AML-193 (cell line): ENCODE measurements at places on chromosomes 5 and 9.

DNA sequence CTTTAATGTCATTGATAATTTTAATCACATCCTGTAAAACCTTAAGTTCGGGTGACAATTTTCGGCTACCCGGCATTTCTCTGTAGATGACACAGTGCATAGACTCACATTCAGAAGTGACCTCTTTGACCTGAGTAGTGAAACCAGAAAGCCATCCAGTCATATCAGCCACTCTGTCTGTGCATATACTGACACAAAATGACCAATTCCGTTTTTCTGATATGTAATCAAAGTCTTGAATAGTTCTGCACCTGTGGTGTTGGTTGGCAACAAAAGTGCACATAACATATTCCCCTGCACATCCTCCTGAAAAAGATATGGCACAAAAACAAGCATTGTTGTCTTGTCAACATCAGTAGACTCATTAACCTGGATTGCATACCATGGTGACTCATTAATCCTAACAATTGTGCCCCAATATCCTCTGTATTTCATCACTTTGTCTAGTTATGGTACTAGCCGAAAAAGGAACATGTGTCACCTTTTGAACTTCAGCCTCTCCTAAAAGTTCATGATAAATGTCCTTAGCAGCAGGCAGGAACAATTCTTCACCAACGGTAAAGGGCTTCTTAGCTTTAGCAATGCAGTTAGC is 4.6 kb upstream of the HNRNPA0 start:
- no peak for DNase-seq

DNA sequence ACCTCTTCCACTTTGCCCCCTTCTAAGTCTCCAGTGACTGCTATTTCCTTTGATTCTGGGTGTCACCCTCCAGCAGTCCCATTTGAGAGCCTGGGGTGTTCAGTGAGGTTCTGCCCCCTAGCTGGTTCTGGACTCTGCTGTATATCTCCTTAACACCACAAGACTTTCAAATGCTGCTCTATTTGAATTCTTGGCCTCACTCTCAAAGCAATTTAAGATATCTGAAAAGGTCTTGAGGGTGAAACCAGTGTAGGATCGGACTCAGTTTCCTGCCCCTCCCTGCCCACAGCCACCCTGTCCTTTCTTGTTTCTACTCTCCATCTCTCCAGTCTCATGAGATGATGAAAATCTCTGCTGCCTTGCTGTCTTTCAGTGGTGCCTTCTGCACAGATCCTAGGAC is 280.9 kb downstream of the TENT4A start:
- no peak for DNase-seq

- no peak for DNase-seq
These were observed 153.2 kb downstream of the MED10 start for GRCh38 chr5:6225121-6225607.

DNA sequence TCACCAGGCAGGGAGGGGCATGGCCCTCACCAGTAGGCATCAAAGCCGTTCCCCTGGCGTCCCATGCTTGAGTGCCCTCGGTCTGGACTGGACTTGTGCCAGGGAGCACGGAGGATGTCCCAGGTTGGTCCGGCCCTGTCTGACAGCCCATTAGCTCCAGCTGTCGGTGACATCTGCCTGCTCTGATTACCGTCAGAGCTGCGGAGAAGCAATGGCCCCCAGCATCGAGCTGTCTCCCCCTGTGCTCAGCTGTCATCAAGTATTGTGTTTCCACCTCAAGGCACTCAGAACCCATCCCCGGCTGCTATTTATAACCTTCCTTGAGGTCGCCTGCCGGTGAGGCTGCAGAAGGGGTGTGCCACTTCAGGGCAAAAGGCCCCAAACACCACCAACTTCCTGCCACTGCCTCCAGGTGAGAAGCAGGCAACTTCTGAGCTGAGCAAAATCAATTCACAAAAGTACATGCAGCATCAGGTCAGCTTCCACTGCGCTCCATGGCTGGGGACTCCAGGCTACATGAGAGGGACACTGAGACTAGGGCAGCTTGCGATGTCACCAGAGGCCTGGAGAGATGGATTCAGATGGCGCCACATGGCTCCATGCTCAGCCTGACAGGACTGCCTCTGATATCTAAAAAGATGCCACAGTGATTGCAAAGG is 142.7 kb downstream of the C5orf15 start:
- DNase-seq: no peak

DNA sequence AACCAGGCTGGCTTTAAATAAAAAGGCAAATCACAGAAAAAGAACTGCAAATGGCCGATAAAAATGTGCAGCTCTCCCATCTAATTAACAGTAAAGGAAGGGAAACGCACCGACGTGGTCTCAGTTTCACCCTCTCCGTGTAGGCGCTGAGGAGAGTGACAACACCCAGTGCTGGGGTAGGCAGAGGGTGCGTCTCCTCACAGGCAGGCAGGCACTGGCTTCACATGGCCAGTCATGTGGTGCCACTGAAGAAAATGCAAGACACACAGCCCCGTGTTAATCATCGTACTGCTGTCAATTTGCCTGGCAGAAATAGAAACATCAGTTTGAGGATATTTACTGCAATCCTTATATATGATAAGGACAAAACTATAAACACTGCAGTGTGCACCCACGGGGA is 178.4 kb downstream of the FANCC start:
- DNase-seq: no peak

DNA sequence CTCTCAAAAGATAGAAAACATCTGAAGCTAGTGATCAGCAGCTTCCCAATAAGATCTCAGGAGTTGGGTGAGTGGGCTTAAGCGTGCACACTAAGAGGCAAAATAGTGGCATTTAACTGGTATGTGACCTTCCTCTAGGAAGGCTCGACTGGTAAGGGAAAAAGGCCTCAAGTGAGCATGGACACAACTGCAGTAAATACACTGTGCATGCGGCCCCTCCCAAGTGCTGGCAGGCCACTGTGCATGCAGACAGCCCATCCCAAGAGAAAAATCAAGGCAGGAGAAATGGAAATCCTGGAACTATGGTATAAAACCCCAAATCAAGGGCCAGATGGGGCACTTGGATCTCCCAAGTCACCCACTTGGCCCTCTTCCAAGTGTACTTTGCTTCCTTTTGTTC is 112.7 kb downstream of the SMC2 start:
- no peak for DNase-seq

GRCh38 chr5:128007939-128008338 is 75.6 kb upstream of the SLC12A2 start:
- DNase-seq: no peak

DNA sequence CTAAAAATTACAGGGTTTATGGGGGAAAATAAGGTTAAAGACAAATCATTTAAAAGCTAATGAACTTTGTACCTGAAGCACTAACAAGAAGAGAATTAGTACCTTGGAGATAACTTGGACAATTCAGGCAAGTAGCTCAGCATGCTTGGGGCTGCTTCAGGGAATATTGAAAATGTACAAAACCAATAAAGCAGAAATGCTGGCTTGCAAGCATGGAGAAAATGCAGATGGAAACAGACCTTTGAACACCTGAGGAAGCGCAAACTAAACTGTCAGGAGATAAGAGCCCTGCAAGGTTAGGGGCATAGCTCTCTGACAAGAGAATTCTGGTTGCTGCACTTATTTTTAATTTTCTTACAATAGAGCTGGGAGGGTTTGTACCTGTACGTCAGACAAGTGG is 42.6 kb upstream of the C5orf47 start:
- DNase-seq: no peak

GRCh38 chr9:76115396-76115795 is 224.9 kb downstream of the PCSK5 start:
- no peak for DNase-seq

DNA sequence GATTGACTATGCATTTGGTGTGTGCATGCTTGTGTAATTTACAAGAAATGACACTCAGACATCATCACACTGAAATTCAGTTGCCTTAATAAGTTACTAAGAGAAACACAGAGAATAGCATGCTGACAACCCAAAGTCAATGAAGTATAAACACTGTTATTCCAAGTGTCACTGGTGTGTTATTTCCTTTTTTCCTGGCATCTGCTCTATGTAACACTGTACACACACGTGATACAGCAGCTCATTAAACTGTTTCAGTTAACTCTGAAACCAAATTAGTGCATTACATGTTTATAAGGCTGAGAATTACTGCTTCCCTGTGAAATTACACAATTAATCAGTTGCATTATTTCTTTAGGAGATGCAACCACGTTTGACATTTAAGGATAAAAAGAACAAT is 252.7 kb downstream of the EFNA5 start:
- no peak for DNase-seq

- no peak for DNase-seq
These were observed 1505.2 kb upstream of the CDH9 start for GRCh38 chr5:28543473-28544098.

- no peak for DNase-seq
These were observed 183.8 kb upstream of the ITGA1 start for GRCh38 chr5:52603778-52604554.

- no peak for DNase-seq
These were observed 102.5 kb upstream of the SH3GL2 start for GRCh38 chr9:17476401-17476800.

DNA sequence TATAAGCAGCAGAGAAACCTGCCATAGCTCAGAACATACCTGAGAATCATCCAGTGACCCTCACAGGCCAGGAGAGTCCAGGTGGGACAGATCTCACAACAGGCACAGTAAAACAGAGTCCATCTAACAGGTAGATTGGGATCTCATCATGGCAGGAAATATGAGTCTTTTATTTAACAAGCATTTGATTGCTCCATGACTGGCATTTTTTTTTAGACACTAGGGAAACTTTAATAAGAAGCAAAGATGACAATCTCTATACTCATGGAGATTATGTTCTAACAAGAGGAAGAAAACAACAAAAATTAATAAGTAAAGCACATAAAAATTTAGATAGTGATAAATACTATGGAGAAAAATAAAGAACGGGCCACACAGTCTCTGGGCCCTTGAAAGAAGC is 12.5 kb upstream of the PUM3 start:
- no peak for DNase-seq

GRCh38 chr5:31613651-31614050 is 25.3 kb upstream of the PDZD2 start:
- DNase-seq: no peak

- DNase-seq: no peak
These were observed 26.7 kb upstream of the SUSD3 start for GRCh38 chr9:93031629-93032430.

GRCh38 chr5:93371893-93372292 is 209.1 kb downstream of the NR2F1-AS1 start:
- DNase-seq: no peak
